ENCODE measurements at places on chromosomes 13 and 19. TPM values are rescaled to one million over a fixed set of nuclear protein-coding genes. Genes with fewer than 3 reads are reported as not detected.

DNA sequence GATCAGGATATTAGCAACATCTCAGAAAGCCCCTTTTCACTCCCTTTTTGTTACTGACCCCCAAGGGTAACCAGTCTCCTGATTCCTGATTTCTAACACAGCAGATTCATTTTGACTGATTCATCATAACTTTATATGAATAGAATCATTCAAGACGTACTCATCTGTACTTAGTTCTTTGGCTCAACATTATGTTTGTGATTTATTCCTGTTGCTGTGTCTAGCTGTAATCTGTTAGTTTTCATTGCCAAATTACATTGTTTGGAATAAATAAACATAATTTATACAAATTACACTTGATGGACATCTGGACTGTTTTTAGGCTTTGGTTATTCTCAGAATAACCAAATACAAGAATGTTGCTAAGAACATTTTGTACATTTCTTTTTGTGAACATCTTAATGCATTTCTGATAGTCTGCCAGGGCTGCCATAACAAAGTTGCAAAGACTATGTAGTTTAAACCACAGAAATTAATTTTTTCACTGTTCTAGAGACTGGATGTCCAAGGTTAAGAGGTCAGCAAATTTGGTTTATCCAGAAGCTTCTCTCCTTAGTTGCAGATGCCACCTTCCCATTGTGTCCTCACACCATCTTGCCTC lies 62.8 kb upstream of the EDNRB start:
- DNase-seq, result no peak

DNA sequence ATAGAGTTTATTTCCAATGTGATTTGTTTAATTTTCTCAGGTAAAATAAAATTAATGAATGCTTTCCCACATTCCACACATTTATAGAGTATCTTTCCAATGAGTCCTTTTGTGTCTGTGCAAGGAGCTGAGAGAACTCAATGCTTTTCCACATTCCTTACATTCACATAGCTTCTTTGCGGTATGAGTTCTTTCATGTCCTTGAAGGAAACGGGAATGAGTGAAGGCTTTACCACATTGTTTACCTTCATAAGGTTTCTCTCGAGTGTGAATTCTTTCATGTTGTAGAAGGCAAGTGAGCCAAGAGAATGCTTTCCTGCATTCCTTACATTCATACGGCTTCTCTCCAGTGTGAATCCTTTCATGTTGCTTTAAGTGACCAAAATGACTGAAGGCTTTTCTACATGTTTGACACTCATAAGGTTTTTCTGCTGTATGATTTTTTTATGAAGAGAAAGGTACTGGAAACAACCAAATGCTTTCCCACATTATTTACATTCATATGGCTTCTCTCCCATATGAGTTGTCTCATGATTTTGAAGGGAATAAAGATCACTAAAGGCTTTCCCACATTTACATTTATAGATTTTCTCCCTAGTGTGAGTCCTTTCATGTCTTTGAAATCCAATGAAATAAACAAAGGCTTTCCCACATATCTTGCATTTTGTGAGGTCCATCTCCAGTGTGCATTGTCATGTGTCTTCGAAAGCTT lies 14.4 kb upstream of the ZNF442 start:
- no peak for DNase-seq

GRCh38 chr19:35444735-35445134 lies 3.3 kb upstream of the FFAR2 start:
- DNase-seq, result no peak

GRCh38 chr19:55598719-55599467 lies 424 bp downstream of the FIZ1 start:
- DNase-seq, result peak; percentile 95

DNA sequence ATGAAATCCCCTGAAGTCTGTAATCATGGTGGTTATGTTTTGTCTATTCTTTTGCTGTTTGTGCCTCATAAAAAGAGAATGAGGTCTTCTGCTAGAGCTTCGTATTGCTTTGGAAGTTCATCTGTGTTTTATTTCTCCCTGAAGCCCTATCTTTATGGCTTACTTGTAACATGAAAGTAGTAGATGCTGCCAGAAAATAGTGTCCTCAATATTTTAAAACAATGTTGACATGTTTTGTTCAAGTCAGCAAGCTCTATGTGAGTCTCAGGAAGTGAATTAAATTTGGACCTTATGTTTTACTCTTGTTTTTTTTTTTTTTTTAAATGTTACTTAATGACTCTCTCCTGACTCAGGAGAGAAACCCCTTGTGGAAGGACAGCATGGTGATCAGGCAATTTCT lies 130.5 kb downstream of the B3GLCT start:
- no peak for DNase-seq

DNA sequence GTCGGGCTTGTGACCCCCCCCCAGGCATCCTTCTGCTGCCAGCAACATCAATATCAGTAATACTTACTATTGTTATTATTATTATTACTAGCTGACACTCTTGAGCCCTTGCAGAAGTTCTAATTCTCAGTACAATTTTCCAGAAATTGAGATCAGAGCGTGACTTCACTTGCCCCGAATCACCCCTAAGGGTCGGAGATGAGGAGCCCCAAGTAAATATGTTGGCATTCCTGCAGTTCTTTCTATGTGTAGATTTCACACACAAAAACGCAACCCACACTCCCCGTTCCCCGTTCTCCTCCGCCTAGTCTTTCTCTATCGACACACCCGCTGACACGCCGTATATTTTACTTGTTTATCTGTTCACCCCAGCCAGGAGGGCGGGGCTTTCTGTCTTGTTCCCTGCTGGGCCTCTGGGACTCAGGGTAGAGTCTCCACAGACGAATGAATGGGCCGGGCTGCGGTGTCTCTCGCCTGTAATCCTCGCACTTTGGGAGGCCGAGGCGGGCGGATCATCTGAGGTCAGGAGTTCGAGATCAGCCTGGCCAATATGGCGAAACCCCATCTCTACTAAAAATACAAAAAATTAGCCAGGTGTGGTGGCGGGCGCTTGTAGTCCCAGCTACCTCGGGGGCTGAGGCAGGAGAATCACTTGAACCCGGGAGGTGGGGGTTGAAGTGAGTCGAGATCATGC lies 14.7 kb downstream of the TLE5 start:
- peak; percentile 79 for DNase-seq

GRCh38 chr19:48588670-48589401 lies 17.7 kb upstream of the SPACA4 start:
- peak; percentile 90 for DNase-seq

DNA sequence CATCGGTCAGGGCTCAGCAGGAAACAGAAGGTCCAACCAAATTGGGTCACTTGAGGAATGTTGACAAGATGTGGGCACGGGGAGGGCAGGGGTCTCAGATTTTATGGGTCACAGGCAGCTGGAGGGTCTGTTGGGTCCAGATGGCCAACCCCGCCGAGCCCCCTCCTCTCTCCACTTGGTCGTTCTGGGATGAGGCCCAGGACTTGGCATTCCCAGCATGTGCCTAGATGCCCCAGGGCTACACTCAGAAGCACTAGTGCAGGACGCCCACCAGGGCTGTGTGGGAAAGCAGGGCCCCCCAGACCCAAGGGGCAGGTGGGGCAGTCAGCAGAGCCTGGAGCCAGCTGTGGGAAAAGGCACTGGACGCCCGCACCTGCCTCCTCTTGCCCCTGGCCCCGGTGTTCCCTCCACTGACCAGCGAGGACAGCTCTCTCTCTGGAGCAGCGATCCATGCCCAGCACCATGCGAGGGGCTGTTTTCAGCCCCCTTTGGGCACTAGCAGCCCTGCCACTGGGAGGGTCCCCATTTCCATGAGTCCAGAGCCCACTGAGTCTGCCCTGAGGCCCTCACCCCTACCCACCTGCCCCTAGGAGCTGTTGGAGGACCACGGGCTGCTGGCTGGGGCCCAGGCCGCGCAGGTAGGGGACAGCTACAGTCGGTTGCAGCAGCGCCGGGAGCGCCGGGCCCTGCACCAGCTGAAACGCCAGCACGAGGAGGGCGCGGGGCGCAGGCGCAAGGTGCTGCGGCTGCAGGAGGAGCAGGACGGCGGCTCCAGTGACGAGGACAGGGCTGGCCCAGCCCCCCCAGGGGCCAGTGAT lies 26.0 kb downstream of the DHX34 start:
- no peak for DNase-seq

GRCh38 chr13:89382981-89383380 lies 1711.8 kb downstream of the SLITRK5 start:
- no peak for DNase-seq

Gene KLK3
- not detected for total RNA-seq

Gene NANOS3
- total RNA-seq, result 0.48 TPM

Gene TMC4
- 4.9 TPM for total RNA-seq

Gene C1QTNF9B
- not detected for total RNA-seq

Gene FOXA3
- not detected for total RNA-seq

Gene ZNF562
- 18.1 TPM for total RNA-seq

Gene TEX101
- total RNA-seq, result not detected

All from activated CD4-positive, alpha-beta T cell treated with anti-CD3 and anti-CD28 coated beads, Interleukin-2, amount 10 ng/mL, durations not matched to agents 7 days and 5 days (primary cell).